ENCODE measurements at places on chromosomes 11 and 22.

- DNase-seq = no peak
These were observed 63.5 kb upstream of the PHOX2A start for GRCh38 chr11:72307439-72307838.

- DNase-seq = peak; percentile 60
These were observed 298.0 kb downstream of the TTC28 start for GRCh38 chr22:28381429-28382167.

DNA sequence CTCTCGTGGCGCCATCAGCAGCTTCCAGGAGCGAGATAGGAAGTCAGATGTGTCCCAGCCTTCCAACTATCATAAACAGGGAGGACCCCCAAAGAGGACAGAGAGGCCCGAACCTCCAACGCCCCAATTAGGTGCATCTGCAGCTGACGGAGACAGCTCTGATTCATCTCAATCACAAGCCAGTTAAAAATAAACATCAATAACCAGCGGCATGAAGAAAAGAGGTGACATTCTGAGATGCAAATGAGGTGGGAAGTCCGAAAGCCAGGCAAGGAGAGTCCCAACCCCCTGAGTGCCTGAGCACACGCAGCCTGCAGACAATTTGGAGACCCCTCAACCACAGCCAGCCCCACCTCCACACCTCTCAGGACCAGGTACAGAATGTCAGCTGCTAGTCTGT lies 28.1 kb upstream of the IGSF9B start:
- DNase-seq = no peak

GRCh38 chr11:71358122-71358728 lies 90.0 kb downstream of the DHCR7 start:
- no peak for DNase-seq

DNA sequence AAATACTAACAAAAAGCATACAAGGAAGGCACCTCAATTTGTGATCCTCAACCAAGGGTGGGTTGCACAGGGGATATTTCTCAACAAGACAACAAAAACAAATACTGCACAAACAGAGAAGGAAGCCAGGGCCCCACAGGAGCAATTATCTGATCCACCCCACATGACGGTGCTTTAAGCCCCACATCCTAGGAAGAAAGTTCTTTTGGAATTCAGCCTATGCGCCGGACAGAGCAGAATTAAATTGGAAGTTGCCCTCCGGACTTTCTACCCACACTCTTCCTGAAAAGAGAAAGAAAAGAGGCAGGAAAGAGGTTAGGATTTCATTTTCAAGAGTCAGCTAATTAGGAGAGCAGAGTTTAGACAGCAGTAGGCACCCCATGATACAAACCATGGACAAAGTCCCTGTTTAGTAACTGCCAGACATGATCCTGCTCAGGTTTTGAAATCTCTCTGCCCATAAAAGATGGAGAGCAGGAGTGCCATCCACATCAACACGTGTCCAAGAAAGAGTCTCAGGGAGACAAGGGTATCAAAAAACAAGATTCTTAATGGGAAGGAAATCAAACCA lies 40.6 kb downstream of the OSBP start:
- no peak for DNase-seq

- no peak for DNase-seq
These were observed 7.9 kb upstream of the SPON1 start for GRCh38 chr11:13954591-13954990.

DNA sequence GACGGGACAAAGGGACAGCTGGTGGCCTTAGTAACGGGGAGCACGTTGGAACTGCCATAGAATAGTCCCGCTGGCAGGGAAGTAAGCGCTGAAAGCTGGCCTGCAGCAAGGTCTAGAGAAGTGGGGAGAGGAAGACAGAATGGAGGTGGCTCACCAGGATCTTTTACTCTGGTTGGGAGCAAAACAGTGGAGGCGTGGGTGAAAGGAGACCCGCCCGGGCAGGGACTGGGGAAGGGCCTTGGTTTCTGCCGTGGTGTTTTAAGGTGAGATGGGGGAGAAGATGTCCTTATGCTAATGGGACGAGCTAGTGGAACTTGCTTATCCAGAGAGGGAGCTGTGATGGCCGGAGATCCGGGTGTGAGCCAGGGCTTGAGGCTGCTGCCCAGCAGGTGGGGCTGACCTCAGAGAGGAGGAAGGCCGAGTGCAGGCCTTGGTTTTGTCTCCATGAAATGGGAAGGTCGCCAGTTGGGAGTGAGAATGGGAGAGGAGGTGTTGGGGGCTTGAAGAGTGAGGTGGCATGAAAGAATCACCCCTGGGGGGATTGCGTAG lies 56.4 kb upstream of the CTTN start:
- no peak for DNase-seq

- peak; percentile 6 for DNase-seq
These were observed 7.1 kb downstream of the USP18 start for GRCh38 chr22:18156878-18157713.

DNA sequence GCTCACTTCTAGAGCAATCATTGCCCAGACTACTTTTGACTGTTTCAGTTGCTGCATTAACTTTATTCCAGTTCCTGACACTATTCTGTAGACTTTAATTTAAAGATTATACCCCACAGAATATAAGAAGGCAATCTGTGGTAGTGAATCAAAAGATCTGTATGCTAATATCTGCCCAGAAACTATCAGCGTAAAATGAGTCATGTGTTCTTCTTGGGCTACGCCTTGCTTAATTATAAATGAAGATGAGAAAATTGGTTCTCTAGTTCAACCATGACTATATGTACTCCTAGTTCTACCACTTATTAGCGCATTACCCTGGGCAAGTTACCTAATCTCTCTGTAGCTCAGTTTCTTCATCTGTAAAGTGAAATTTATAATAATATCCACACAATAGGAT lies 128.5 kb downstream of the CWF19L2 start:
- DNase-seq = no peak

- no peak for DNase-seq
These were observed 30.2 kb downstream of the UQCR10 start for GRCh38 chr22:29797351-29797750.

DNA sequence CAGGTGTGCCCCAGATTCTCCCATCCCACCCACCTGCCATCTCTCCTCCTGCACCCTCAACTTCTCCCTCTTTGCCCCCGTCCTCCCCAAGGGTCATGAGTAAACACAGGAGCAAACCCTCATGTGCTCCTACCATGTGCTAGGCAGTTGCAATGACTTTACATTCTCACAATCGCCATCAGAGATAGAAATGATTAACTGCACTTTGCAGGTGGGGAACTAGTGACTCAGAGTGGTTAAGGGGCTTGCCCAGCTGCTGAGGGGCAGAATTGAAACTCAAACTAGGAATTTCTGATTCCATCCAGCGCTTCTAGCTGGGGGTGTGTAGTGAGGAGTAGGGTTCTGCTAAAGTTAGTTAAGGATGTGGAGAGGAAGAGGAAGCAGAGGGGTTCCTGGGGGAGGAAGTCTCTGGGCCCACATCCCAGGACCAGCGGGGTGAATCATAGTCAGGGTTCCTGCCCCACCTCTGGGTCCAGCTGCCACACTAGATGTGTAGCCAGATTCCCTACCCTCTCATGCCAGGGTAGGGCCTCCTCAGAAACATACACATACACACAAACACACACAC lies 16.0 kb upstream of the PRG2 start:
- DNase-seq = no peak

DNA sequence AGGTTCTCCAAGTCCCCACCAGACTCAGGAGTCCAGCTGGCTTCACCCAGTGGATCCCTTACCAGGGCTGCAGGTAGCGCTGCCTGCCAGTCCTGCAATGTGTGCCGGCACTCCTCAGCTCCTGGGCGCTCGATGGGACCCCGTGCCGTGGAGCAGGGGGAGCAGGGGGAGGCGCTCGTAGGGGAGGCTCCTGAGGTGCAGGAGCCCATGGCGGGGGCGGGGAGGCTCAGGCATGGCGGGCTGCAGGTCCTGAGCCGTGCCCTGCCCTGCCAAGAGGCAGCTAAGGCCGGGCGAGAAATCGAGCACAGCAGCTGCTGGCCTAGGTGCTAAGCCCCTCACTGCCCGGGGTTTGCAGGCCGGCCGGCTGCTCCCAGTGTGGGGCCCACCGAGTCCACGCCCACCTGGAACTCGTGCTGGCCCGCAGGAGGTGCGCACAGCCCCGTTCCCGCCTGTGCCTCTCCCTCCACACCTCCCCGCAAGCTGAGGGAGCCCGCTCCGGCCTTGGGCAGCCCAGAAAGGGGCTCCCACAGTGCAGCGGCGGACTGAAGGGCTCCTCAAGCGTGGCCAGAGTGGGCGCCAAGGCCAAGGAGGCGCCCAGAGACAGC lies 792.9 kb upstream of the CCDC179 start:
- DNase-seq = no peak

- DNase-seq = no peak
These were observed 1.1 kb downstream of the IGF2 start for GRCh38 chr11:2138068-2138430.

DNA sequence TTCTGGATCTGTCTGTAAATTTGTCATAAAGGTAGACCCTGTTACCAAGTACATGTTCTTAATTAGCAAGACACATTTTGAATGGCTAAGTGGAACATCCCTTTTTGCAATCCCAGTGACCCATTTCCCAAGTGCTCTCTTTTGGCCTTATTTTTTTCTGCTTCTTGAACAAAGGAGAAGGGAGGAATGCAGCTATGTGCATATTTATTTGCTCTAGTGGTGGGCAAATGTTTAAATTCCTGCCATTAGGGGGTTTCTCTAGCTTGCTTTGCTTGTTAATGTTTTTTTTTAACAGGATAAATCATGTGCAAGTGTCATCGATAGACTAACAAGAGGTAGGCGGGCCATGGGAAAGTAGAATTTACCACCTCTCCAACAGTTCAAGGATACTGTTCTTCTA lies 135.7 kb downstream of the COMMD9 start:
- DNase-seq = no peak

- DNase-seq = peak; percentile 1
These were observed 90.4 kb downstream of the CWC15 start for GRCh38 chr11:94882931-94883330.

- no peak for DNase-seq
These were observed 7.1 kb downstream of the SAA4 start for GRCh38 chr11:18229501-18229900.

DNA sequence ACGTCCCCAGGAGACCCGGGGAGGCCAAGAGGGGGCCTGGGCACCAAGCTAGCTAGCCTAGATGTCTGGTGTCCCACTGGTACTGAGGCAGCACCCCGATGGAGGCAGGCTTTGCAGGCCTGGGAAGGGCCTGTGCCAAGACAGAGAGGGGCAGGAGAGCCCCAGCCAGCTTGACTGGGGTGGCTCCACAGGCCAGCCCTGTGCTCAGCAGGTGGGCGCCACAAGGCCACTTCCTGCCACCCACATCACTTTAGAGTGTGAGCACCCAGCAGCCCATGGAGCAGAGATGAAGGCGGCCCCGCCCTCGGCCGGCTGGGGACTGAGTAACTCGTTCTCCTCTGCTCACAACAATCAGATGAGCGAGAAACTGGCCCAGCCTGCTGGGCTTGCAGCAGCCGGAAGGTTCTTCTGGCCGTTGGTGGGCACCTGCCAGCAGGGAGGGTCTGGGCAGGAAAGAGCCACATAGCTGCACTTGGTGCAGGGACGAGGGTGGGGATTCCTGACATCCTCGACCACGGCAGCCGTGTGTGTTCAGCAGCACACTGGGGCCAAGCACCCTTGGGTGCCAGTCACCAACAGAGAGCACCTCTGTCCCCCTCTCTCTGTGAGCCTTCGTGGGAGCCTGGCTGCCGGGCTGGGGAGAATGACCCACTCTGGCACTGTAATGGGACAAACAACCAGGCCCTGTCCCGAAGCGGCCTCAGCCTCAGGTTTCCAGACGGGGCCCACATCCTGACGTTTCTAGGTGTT lies 7.6 kb downstream of the OSBPL5 start:
- no peak for DNase-seq

DNA sequence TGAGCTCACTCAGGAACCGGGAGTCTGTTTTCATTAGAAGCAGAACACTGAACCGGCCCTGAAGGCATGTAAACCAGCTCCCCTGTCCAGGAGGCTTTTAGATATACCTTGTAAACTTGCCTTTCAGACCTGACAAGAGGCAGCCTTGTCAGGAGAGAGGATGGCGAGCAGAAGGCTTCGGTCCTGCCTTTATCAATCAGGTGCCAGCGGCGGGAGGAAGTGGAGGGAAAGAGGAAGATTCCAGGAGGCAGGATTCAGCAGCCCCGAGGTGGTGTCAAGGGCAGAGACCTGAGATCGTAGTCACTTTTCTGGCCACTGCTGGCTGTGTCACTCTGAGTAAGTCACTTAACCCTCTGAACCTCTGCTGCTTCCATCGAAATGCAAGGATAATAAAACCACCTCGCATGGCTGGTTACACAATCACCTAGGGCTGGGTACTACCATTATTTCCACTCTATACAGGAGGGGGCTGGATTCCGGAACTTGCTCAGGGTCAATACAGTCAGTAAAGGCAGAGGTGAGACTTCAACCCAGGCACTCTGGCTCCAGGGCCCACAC lies 181.0 kb downstream of the CHST1 start:
- DNase-seq = no peak

- DNase-seq = no peak
These were observed 6.6 kb downstream of the HSPA8 start for GRCh38 chr11:123055191-123055901.

DNA sequence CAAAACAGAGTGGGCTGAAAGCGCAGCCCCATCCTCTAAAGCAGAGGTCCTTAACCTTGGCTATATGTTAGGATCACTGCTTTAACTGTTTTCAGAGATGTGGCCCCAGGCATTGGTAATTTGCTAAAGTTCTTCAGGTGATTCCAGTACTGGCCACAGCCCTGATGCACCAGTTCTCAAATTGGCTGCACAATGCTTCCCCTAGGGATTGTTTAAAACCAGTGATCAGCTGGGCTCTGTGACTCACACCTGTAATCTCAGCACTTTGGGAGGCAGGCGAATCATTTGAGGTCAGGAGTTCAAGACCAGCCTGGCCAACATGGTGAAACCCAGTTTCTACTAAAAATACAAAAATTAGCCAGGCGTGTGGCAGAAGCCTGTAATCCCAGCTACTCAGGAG lies 8.4 kb upstream of the IRAG1 start:
- no peak for DNase-seq

DNA sequence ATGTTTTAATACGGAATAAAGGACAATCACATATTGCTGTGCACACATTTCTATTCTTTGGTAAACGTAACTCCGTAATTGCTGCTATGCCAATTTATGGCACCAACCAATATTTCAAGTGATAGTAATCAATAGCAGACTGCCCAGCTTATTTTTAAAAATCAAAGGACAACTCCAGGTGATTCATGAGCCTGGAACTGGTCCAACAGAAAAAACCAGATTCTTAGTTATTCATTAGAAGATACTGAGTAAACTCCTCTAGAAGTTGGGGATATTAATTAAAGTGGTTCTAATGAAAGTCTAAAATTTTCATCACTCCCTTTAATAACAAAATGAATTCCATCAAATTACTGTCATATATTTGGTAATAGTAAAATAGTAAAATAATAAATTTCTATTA lies 9.4 kb upstream of the OR52H1 start:
- DNase-seq = no peak

- DNase-seq = no peak
These were observed 33.9 kb downstream of the AP2A2 start for GRCh38 chr11:959608-960007.

GRCh38 chr11:34599406-34599945 lies 21.4 kb upstream of the EHF start:
- DNase-seq = no peak

GRCh38 chr11:4713241-4713640 lies 8.7 kb downstream of the MMP26 start:
- no peak for DNase-seq

- no peak for DNase-seq
These were observed 673 bp upstream of the DUSP18 start for GRCh38 chr22:30668386-30668710.

GRCh38 chr22:24953384-24954113 lies 1.0 kb downstream of the KIAA1671 start:
- DNase-seq = no peak

Measured in NCI-H446 treated with DMSO at 0.1 percent for 48 hours (cell line).